ENCODE measurements at places on chromosomes 16 and 17. TPM values are rescaled to one million over a fixed set of nuclear protein-coding genes. Genes with fewer than 3 reads are reported as not detected.
A peak's percentile ranks its signal among the peaks of the same experiment; 100 is the strongest.

GRCh38 chr16:3143598-3144320 lies 8.9 kb downstream of the ZNF213 start:
- H3K36me3 ChIP-seq: peaks cover 8% of the 10 kb centered on the region
- no peaks in the 10 kb centered on the region for H3K4me1 ChIP-seq
- H3K27me3 ChIP-seq: no peaks in the 10 kb centered on the region
- no peak overlapping the region for H3K27ac ChIP-seq

GRCh38 chr17:17055286-17056155 lies 13.3 kb downstream of the MPRIP start:
- H3K4me3 ChIP-seq: no peak overlapping the region
- H3K36me3 ChIP-seq: peaks cover 3% of the 10 kb centered on the region
- H3K27ac ChIP-seq: no peak overlapping the region
- no peaks in the 10 kb centered on the region for H3K27me3 ChIP-seq
- DNase-seq: no peak

DNA sequence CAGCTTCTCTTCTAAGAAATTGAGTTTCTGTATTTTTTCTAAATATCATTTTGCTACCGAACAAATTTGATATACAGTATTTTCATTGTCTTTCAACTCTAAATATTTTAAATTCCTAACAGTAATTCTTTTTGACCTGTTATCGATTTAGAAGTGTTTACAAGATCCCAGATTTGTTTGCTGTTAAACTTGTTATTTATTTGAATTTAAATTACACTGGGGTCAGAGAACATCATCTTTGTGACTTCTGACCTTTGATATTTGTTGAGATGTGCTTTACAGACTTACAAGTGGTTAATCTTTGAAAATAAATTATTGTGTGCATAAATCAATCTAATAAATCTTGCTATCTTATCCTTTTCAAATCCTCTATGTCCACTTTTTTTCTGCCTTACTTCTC lies 94.2 kb downstream of the ARHGAP44 start:
- no peak overlapping the region for H3K4me3 ChIP-seq
- peaks cover 4% of the 10 kb centered on the region for H3K27me3 ChIP-seq
- no peak overlapping the region for H3K27ac ChIP-seq

GRCh38 chr17:45440161-45440778 lies 7.6 kb upstream of the ARHGAP27 start:
- H3K27me3 ChIP-seq: no peaks in the 10 kb centered on the region
- peaks cover 17% of the 10 kb centered on the region for H3K4me1 ChIP-seq
- DNase-seq: no peak
- H3K27ac ChIP-seq: peak overlapping the region; percentile 38
- H3K4me3 ChIP-seq: peak overlapping the region; percentile 35

- DNase-seq: no peak
- no peaks in the 10 kb centered on the region for H3K4me1 ChIP-seq
- H3K4me3 ChIP-seq: no peak overlapping the region
- H3K27ac ChIP-seq: no peak overlapping the region
- H3K36me3 ChIP-seq: no peaks in the 10 kb centered on the region
Observed at GRCh38 chr16:54546521-54546920, 259.9 kb upstream of the IRX3 start.

GRCh38 chr16:85546585-85547447 lies 66.3 kb upstream of the GSE1 start:
- H3K27me3 ChIP-seq: no peaks in the 10 kb centered on the region
- H3K4me3 ChIP-seq: no peak overlapping the region
- no peak overlapping the region for H3K27ac ChIP-seq
- no peaks in the 10 kb centered on the region for H3K36me3 ChIP-seq
- no peak for DNase-seq

GRCh38 chr17:63095459-63095858 lies 129.4 kb downstream of the TANC2 start:
- no peaks in the 10 kb centered on the region for H3K27me3 ChIP-seq
- H3K4me1 ChIP-seq: peaks cover 1% of the 10 kb centered on the region
- no peaks in the 10 kb centered on the region for H3K36me3 ChIP-seq
- H3K27ac ChIP-seq: no peak overlapping the region
- DNase-seq: no peak

DNA sequence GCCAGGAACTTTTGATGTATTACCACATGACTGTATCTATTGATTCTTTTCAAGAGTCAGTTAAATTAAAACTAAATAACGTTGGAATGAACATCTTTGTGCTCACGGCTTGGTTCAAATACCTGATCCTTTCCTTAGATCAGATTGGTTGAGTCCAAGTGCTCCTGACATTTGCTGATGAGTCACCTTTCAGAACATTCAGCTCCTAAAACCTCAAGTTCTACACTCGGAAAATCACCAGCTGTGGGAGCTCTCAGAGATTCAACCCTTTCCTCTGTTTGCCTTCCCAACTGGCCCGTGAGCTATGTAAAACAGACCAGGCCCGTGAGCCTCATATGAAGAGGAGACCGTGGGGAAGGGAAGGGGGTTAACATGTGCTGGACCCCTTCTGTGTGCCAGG lies 68.1 kb downstream of the RTN4RL1 start:
- H3K4me1 ChIP-seq: no peaks in the 10 kb centered on the region
- peaks cover 2% of the 10 kb centered on the region for H3K27me3 ChIP-seq
- no peaks in the 10 kb centered on the region for H3K36me3 ChIP-seq
- no peak overlapping the region for H3K27ac ChIP-seq

DNA sequence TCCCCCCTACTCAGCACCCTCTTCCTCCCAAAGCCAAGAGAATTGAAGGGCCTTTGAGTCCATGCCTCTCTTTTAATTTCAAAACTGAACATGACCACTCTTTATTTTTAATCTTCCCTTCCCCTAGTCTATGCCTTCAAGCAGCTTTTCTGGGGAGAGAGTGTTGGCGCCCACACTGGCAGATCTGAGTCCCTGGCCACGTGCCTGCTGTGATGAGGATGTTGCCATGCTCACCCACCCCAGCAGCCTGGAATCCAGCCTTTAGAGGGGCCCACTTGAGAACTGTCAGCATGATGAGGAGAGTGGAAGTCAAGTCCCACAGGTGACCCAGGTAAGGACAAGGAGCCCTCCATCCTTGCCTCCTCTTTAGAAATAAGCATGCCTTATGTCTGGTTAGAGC lies 20.3 kb upstream of the CACNG3 start:
- no peaks in the 10 kb centered on the region for H3K4me1 ChIP-seq
- H3K27ac ChIP-seq: no peak overlapping the region
- H3K4me3 ChIP-seq: no peak overlapping the region
- H3K36me3 ChIP-seq: no peaks in the 10 kb centered on the region
- DNase-seq: no peak

DNA sequence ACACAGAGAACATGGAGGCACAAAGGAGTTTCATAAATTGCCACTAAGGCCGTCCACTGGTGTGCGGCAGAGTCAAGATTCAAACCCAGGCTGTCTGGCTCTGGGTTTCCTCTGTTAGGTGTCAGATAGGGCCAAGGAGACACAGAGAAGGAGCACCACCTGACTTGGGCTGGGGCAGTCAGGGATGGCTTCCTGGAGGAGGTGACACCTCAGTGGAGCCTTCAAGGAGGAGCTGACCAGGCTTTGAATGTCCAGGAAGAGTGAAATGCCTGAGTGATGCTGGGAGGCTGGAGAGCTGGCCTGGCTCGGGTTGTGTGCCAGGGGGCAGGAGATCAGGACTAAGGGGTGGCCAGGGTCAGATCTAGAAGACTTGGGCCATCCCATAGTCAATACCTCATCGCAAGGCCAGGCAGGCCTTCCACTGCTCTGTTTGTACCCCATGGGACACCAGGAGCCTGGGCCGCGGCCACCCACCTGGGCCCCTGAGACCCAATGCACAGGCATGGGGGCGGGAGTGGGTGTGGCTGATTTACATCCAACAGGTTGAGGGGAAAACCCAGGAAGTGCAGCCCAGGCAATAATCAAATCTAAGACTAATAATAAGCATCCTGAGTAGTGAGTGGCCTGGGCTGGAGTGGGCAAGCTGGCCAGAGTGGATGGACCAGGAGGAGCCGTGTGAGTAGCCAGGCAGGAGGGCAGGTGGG lies 73.7 kb downstream of the USP22 start:
- peaks cover 5% of the 10 kb centered on the region for H3K4me1 ChIP-seq
- peaks cover 10% of the 10 kb centered on the region for H3K27me3 ChIP-seq
- no peak overlapping the region for H3K27ac ChIP-seq
- DNase-seq: no peak
- H3K36me3 ChIP-seq: no peaks in the 10 kb centered on the region

- peaks cover 15% of the 10 kb centered on the region for H3K4me1 ChIP-seq
- H3K27ac ChIP-seq: no peak overlapping the region
- no peak overlapping the region for H3K4me3 ChIP-seq
Observed at GRCh38 chr16:677316-678190, 2.1 kb downstream of the RHBDL1 start.

MPV17L gene
- total RNA-seq: not detected
